Activated CD8-positive, alpha-beta T cell treated with anti-CD3 and anti-CD28 coated beads for 36 hours (primary cell): ENCODE measurements at places on chromosomes 6 and 20. TPM values are rescaled to one million over a fixed set of nuclear protein-coding genes. Genes with fewer than 3 reads are reported as not detected.

Gene AGER
- 16.4 TPM for total RNA-seq

DNA sequence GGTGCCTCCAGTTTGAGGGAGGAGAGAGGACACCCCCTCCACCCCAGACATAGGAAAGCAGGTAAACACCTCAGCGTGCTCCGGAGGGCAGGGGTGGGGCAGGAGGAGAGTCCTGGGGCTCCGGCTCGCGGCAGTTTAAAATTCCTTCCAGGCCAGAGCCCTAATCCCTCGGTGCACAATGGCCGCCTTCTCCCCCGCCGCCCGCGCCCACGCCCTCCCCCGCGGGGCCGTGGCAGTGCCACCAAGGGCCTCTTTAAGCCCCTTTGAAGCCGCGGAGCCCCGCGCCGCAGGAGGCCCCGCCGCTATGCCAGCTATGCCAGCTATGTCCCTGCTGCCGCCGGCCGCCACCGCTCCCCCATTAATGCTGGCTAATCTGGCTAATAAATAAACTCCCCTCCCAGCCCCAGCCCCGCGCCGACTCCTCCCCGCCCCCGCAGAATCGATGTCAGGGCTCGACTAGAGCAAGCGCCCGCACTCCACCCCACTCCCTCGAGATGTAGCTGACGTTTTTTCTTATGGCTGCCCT, 125.1 kb downstream of the MRPL14 start:
- peaks cover 8% of the 10 kb centered on the region for H3K36me3 ChIP-seq
- peaks cover 34% of the 10 kb centered on the region for H3K4me1 ChIP-seq
- peak; percentile 67 for DNase-seq
- peak overlapping the region; percentile 95 for H3K4me3 ChIP-seq
- peaks cover 33% of the 10 kb centered on the region for H3K27me3 ChIP-seq

GRCh38 chr20:57711311-57711712, 1.5 kb upstream of the PMEPA1 start:
- peak overlapping the region; percentile 80 for H3K4me3 ChIP-seq
- peaks cover 16% of the 10 kb centered on the region for H3K4me1 ChIP-seq
- no peak overlapping the region for H3K27ac ChIP-seq
- DNase-seq = no peak

GRCh38 chr6:13523826-13524622, 36.6 kb upstream of the GFOD1 start:
- no peaks in the 10 kb centered on the region for H3K27me3 ChIP-seq
- H3K27ac ChIP-seq = no peak overlapping the region
- DNase-seq = no peak
- H3K4me1 ChIP-seq = peaks cover 14% of the 10 kb centered on the region
- H3K4me3 ChIP-seq = no peak overlapping the region
- H3K36me3 ChIP-seq = no peaks in the 10 kb centered on the region

DNA sequence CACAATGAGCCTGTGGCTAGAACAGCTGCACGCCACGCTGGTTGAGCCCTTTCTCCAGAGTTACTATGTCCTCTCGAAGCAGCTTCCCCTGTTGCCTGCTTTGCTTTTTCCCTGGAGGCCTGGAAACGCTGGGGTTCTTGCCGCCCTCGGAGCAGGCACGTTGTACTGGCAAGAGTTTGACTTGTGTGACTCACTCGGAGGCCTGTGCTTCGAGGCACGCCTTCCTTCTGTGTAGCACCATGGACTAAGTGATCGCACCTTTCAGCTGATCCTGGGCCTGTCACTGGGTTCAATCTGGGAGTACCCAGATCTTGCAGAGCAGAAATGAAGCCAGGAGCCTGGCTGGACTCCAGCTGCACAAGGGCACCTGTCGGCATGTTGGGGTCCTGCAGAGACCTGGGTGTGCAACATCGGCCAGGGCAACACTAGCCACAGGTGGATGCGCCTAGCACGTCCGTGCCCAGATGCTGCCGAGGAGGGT, 5.2 kb downstream of the INSM1 start:
- no peak overlapping the region for H3K27ac ChIP-seq
- DNase-seq = no peak
- no peaks in the 10 kb centered on the region for H3K36me3 ChIP-seq
- no peak overlapping the region for H3K4me3 ChIP-seq
- H3K4me1 ChIP-seq = peaks cover 3% of the 10 kb centered on the region
- H3K27me3 ChIP-seq = peaks cover 52% of the 10 kb centered on the region

DNA sequence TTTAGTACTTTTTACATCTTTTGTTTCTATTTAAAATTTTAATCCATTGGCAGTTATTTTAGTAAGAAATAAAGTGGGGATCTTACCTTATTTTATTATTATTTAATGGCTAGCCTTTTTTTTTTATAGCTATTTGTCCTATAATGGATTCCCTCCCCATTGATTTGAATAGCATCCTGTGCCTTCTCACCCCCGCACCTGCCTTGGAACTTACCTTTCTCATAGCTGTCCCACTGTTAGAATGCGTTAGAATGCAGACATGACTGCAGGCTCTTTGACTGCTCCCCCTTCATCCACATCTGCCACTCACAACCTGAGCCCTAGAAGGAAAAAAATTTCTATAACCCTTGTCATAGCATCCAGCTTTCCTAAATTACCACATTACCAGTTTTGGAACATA, 9.1 kb downstream of the PKIB start:
- H3K36me3 ChIP-seq = no peaks in the 10 kb centered on the region
- H3K4me1 ChIP-seq = no peaks in the 10 kb centered on the region
- H3K27ac ChIP-seq = no peak overlapping the region
- H3K27me3 ChIP-seq = peaks cover 19% of the 10 kb centered on the region

DNA sequence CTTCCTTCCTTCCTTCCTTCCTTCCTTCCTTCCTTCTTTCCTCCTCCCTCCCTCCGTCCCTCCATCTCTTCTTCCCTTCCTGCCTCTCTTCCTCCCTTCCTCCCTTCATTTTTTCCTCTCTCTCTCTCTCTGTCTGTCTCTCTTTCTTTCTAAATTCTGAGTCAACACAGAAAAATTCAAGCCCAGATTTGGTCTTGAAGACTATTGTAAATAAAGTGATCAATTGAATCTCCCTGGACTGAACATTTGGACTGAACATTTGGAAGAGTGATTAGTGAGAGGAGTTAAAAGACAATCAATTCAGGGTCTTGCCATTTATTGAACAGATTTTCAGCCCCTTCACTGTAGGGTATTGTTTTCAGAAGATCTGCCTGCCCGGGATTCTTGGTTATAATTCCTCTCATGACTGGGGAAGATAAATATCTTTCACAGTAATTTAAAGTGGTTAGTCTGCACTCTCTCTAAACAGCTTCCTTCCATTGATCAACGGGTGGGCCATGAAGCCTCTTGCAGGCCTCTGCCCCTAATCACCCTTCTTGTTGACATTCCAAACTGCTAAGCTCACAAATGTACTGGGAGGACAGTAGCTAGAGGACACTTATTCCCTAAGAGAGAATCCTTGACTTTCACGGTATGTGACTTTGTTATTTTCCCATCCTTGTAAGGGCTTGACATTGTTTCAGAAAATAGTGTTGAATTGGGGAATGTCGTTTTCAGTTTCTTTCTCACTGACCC, 101.7 kb upstream of the BMP2 start:
- no peaks in the 10 kb centered on the region for H3K36me3 ChIP-seq
- no peaks in the 10 kb centered on the region for H3K27me3 ChIP-seq
- no peaks in the 10 kb centered on the region for H3K4me1 ChIP-seq
- H3K27ac ChIP-seq = no peak overlapping the region
- no peak overlapping the region for H3K4me3 ChIP-seq

GRCh38 chr20:38827770-38828281, 22.3 kb downstream of the PPP1R16B start:
- H3K27me3 ChIP-seq = no peaks in the 10 kb centered on the region
- H3K36me3 ChIP-seq = peaks cover 81% of the 10 kb centered on the region
- no peak overlapping the region for H3K4me3 ChIP-seq
- H3K4me1 ChIP-seq = peaks cover 86% of the 10 kb centered on the region

DNA sequence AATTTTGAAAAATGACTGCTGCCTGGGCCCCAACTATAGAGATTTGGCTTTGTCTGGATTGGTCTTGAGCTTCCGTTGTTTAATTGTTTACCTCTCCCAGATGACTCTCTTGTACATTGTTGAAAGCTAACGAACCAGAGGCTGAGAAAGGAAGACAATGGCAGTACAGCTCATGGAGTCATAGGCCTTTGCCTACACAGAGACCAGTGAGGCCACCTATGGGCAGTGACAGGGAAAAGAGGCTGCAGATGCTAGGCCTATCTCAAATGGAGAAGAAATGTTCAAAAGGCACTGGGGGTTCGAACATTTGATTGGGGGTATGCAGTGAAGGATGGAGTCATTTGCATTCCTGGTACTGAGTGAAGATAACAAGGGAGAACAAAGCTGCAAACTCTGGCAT, 29.1 kb downstream of the OPN5 start:
- peaks cover 19% of the 10 kb centered on the region for H3K27me3 ChIP-seq
- H3K36me3 ChIP-seq = no peaks in the 10 kb centered on the region
- no peaks in the 10 kb centered on the region for H3K4me1 ChIP-seq
- no peak overlapping the region for H3K27ac ChIP-seq
- no peak overlapping the region for H3K4me3 ChIP-seq

- no peaks in the 10 kb centered on the region for H3K27me3 ChIP-seq
- no peak overlapping the region for H3K27ac ChIP-seq
- H3K4me3 ChIP-seq = no peak overlapping the region
These were observed 12.7 kb downstream of the STK35 start for GRCh38 chr20:2114127-2114959.

Gene TBXT
- not detected for total RNA-seq

- peaks cover 54% of the 10 kb centered on the region for H3K4me1 ChIP-seq
- H3K4me3 ChIP-seq = no peak overlapping the region
- H3K27me3 ChIP-seq = no peaks in the 10 kb centered on the region
- peak overlapping the region; percentile 11 for H3K27ac ChIP-seq
- H3K36me3 ChIP-seq = peaks cover 81% of the 10 kb centered on the region
These were observed 10.5 kb downstream of the SYTL3 start for GRCh38 chr6:158660333-158660754.

- H3K4me1 ChIP-seq = peaks cover 59% of the 10 kb centered on the region
- H3K36me3 ChIP-seq = peaks cover 11% of the 10 kb centered on the region
- DNase-seq = no peak
- H3K27ac ChIP-seq = no peak overlapping the region
These were observed 56.8 kb downstream of the UTRN start for GRCh38 chr6:144341831-144342527.
